ENCODE measurements at places on chromosomes 5 and 9.

DNA sequence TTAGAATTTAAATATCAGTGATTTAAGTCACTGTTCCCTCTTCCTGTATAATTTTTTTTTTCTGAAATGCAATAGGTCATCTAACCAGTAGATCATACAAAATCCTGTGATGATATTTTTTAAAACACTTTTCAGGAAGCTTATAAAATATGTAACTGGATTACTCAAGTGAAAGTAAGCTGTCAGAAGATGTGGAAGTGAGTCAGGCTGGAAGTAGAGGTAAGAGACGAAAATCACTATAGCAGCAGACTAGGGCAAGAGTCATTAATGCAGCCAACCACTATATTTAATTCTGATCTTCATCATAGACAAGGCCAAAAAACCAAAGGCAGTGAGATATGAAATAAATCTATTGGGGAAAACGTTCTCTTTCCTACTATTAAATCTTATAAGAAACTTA, 65.7 kb upstream of the C6 start:
- no peak for DNase-seq

DNA sequence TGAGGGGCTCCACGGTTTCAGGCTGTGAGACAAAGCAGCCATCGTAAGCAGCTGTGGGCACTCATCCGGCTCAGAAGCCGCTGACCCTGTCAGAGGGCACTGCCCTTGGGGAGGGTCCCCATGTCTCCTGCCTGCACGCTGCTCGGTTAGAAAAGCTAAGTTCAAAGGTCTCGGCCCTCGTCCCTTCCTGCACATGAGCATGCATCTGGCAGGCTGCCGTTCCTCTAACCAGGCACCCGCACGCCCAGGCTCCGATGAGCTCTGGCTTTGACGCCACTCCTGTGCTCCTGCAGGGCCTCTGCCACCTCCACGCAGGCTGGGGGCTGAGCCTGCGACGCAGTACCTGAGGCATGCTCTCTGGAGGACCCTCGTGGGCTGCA, 51.3 kb downstream of the NKD2 start:
- DNase-seq: no peak

GRCh38 chr5:159051421-159052282, 48.1 kb downstream of the EBF1 start:
- DNase-seq: peak; percentile 77

GRCh38 chr5:2124434-2125170, 241.9 kb upstream of the IRX4 start:
- no peak for DNase-seq

- no peak for DNase-seq
Observed at GRCh38 chr5:74316064-74316603, 324.4 kb downstream of the ENC1 start.

DNA sequence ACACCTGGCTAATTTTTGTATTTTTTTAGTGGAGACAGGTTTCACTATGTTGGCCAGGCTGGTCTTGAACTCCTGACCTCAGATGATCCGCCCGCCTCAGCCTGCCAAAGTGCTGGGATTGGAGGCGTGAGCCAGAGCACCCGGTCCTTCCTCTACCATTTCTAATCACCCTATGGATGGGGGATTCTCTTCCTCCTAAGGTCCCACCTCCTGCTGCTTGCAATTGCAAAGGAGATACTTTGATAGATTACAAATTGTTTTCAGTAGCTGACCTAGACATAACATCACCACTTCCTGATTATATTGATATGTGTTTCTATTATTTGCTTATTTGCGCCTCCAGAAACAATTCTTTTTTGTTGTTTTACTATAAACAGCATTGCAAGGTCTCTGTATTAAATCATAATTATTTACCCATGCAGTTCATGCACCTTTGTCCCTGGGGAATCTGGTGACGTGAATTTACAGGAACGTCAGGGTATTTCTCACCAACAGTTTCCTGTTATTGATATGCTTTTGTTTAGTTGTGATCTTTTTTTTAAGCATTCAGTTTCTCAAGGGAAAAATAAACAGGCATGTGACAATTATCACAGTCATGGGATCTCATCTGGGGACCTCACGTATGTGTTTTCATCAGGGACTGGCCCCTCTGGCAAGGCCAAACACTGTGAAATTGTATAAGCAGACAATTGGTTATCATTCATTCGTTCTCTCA, 43.2 kb downstream of the ESM1 start:
- DNase-seq: no peak

GRCh38 chr5:24547132-24547531, 97.6 kb downstream of the CDH10 start:
- DNase-seq: no peak

- DNase-seq: no peak
Observed at GRCh38 chr5:8094304-8094703, 225.4 kb downstream of the MTRR start.

GRCh38 chr9:77161191-77161590, 16.1 kb upstream of the VPS13A start:
- no peak for DNase-seq

DNA sequence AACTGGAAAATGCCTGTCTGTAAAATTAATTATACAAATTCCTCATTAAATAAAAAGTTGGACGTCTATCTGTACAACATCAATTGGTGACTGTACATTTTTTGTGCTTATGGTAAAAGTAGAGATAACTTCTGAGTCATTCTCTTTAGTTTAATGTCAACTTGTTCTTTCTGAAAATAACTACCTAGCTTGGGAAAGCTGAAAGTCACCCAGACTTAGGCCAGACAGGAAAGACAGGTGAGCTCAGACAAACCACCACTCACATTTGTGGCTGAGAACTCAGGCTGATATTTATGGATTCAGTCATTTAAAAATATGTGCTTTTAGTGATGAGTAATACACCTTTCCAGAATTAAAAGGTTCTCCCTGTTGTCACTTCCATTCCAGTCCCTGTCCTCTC, 31.9 kb upstream of the ENTREP1 start:
- no peak for DNase-seq

DNA sequence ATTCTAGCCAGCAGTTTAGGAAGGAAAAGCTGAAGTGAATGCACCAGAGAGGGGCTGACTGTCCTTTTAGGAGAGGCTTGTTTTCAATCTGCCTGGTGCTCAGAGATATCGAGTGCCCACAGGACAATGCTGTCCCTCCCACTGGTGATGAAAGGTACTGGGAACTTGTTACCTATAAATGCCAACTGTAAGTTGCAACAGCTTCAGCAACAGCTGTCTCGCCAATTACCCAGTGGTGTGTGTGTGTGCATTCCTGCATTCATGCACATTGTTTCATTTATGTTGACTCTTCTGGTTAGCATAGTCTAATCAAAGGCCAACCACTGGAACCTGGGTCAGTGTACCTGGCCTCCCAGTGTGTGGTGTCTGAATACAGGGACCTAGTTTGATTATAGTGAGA, 161.1 kb downstream of the CSNK1G3 start:
- DNase-seq: no peak

DNA sequence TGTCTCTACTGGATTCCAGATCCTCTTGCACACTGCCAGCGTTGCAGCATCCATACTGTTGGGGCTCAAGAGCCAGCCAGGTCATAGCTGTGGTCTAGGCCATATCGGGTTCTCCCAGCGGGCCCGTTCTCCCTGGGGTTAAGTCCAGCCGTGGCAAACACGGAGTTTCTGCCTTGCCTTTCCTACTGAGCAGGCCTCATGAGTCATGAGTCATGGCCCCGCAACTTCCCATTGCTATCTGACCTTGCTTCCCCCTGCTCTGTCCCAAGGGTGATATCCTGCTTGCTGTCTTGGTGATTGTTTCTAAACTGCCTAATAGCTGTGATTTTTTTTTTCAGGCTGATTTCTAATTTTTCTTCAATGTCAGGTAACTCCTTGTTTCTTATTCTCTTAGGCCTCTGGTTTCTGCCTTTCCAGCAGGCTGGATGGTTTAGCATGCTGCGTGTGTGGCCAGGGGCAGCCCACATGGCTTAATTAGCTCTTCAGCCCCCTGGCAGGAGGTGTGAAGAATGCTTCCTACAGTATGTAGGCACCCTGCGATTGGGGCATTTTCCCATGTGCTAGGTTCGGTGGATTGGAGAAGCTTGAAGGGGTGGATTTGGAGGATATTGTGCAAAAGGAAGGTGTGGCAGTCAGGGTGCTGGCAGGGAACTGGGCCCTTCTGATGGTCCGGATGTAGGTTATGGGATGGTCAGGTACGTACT, 18.7 kb downstream of the DAPK1 start:
- peak; percentile 74 for DNase-seq

- no peak for DNase-seq
Observed at GRCh38 chr5:16978296-16978695, 42.2 kb upstream of the MYO10 start.

GRCh38 chr9:91914404-91914803, 35.6 kb downstream of the ROR2 start:
- no peak for DNase-seq

- DNase-seq: no peak
Observed at GRCh38 chr5:94218374-94218773, 400.0 kb downstream of the KIAA0825 start.

GRCh38 chr9:124394167-124394566, 21.1 kb downstream of the PSMB7 start:
- no peak for DNase-seq

- DNase-seq: no peak
Observed at GRCh38 chr5:7894860-7895259, 25.9 kb downstream of the MTRR start.

DNA sequence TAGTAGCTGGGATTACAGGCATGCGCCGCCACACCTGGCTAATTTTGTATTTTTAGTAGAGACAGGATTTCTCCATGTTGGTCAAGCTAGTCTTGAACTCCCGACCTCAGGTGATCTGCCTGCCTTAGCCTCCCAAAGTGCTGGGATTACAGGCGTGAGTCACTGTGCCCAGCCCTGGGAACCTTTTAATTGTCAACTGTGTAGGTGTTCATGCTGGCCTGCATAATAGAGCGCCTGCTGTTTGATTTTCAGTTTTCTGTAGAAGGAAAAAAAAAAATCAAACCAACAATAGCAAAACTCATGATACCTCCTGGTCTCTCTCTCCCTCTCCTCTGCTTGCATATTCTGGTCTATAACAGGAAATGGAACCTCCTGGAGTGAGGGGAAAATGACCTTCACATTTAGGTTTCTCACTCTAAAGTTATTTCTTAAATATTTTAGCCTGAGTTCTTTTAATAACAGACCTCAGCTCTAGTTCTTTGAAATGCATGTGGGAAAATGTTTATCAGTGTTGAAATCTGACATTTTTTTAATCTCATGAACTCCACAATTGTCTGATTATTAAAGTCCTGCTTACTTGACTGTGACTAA, 51.7 kb downstream of the EXOSC2 start:
- DNase-seq: no peak

DNA sequence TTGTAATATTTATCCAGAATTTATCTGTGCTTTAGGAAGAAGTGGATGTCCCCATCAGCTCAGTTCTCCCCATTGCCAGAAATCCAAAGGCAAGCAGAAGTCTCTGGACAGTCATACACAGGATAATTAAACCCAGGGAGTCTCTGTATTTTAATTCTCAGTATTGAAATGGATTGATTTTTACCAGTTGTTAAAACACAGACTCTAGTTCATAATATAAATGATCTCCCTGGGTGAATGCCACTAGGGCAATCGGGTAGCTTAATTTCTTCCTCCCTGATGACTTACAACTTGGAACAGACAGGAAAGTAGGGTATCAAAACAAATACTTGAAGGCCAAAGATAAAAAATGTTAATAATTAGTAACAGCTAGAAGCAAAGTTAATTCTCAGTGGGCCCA, 66.5 kb upstream of the DAP start:
- no peak for DNase-seq

DNA sequence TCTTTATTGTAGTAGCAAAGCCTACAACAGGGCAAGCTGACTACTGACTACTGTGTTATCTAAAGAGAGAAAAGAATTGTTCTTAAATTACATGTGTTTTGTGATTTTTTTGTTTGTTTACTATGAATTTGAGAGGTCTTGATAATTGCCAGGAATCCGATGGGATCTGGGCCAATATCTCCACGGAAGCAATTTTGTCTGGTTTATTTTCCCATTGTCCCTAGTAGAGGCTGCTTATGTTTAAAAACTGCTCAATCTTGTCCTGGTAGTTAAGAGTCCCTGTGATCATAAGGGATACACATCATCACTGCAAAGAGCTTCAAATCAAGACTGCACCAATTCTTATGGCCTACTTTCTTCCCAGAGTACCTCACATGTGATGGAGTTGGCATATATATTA, 94.4 kb downstream of the GLDC start:
- no peak for DNase-seq

DNA sequence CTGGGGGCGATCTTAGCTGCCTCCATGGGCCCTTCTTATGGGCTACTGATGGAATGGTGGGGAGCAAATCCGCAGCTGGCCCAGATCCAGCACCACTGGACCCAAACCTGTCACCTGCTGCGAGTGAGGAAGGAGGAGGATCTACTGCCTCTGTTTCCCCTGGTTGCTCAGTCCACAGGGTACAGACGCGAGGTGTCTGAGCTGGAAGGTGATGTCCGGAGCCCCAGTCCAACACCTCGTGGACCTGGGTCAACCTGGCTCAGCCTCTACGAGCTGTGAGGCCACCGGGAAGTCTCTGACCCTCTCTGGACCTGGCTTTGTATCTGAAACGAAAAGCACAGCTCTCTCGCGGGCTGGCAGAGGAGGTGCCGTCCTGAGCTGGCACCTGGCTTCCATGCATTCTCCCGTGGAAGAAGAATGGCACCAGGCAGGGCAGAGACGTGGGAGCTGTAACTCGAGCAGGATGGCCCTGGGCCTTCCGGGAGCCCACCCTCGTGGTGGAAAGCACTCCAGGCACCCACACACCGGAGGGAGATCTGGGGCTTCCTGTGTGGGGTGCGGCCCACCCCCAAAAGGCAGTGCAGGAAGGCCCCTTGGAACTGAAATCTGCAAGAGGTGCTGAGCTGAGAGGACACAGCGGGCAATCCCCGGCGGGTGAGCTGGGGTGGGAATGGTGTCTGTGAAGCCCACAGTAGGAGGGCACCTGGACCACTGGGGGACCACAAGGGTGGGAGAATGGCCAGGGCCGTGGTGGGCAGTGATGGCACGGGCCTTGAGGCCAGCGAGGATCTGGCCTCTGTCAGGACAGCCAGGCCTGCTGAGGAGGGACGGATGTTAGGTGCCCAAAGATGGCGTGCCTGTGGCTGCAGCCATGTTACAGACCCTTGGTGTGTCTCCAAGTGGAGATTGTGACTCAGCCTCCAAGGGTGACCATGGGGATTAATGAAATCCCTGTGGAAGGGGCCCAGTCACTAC, 133.4 kb downstream of the OLFM1 start:
- DNase-seq: peak; percentile 59

- no peak for DNase-seq
Observed at GRCh38 chr5:33370466-33370859, 70.3 kb upstream of the TARS1 start.

- DNase-seq: no peak
Observed at GRCh38 chr9:92484563-92484962, 2.3 kb upstream of the ASPN start.

- DNase-seq: no peak
Observed at GRCh38 chr9:109335121-109335520, 14.3 kb upstream of the EPB41L4B start.

DNA sequence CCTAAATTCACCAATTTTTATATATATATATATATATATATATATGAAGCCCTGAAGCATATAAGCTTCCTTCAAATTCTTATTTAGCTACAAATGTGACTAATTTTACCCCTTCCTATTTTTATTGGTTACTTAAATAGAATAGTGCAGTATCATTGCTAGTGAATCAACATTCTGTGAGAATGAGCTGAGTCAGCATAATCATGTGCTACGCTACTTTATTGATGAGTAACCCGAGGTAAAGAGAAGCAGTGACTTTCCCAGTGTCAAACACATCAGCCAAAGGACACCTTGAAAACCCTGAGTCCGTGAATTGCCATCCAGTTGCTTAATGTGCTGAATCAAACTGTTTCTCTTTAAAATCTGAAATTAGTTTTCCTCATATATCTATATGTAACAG, 546.2 kb downstream of the DMRTA1 start:
- no peak for DNase-seq

- DNase-seq: peak; percentile 32
Observed at GRCh38 chr9:131475956-131476776, 26.6 kb upstream of the POMT1 start.

All from heart left ventricle (tissue), 16 donors.